ENCODE measurements at places on chromosomes 7 and 10.

DNA sequence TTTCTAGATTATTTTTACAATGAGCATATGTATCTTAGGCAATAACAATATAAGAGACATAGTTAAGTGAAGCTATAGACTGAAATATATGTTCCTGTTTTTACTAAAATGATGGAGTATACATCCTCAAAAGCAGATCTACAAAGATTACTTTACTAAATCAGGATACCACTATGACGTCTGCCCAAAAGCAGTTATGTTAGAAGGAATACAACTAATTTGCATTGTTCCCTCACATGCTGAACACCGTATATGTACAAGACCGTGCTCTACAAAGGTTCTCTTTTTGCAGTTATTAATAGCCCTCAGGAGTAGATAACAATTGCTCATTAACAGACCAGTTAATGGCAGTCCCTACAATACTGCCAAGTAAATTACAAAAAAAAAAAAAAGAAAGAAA is 137.5 kb downstream of the CD36 start:
- DNase-seq, result no peak

GRCh38 chr7:2821161-2821841 is 22.8 kb downstream of the GNA12 start:
- DNase-seq, result peak; percentile 58

- no peak for DNase-seq
Observed at GRCh38 chr10:32065856-32066255, 9.6 kb upstream of the KIF5B start.

- no peak for DNase-seq
Observed at GRCh38 chr7:72213081-72213480, 199.1 kb downstream of the CALN1 start.

DNA sequence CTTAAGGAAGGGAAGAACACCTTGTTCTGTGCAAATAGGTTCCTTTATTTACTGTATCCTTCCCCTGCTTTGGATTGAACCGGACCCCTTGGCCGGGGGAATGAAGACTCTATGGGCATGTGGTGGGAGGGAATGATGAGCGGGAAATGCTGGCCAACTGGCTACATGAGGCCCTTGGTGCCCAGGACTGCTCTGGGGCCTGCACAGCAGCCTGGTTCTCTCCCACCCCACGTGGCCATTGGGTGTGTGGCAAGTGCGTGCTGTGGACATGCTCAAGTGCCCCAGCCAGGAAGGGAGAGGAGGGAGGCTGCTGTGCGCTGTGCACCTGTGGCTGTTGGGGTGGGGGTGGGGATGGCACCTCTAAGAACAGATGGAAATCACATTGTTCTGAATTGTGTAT is 917.0 kb upstream of the GHITM start:
- no peak for DNase-seq

DNA sequence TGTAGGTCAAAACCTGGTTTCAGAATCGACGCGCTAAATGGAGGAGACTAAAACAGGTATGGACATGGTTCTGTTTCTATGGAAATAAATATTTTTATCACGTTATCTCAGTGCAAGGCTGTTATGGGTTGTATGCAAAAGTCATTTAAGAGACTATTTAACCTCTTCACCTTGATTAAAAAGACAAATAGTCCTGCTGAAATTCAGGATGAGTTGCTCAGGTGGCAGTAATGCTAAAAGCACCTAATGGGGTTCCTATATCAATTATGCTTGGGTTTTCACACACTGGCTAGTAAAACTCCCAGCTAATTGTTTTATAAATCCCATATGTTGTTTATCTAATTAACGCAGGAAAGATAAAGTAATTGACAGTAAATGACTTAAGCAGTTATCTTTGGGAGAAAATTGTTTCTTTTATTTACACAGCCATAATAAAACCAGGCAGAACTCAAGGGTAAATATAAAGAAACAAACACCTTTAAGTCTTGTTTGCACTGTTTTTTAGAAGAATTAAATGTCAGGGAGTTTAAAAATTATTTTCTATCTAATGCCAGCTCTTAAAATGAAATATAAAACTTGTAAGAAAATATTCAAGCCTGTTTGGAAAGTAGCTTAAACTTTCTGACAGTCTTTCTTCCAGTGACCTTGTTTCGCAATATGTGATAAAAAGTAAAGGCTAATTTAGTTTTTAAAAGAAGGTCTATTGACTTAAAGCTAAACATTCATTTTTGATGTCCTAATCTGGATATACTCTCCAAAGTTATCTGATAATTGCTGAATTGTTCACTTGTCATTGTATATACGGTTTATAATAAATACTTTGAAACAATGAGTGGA is 3.2 kb downstream of the HHEX start:
- no peak for DNase-seq

DNA sequence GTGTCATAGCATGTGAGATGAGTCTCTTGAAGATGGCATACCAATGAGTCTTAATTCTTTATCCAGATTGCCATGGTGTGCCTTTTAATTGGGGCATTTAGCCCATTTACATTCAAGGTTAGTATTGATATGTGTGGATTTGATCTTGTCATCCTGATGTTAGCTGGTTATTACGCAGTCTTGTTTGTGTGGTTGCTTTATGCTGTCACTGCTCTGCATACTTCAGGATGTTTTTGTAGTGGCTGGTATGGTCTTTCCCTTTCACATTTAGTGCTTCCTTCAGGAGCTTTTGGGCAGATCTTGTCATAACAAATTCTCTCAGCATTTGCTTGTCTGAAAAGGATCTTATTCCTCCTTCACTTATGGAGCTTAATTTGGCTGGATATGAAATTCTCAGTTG is 16.5 kb downstream of the FAM25A start:
- no peak for DNase-seq

GRCh38 chr7:151694828-151695580 is 175.3 kb upstream of the RHEB start:
- DNase-seq, result no peak

GRCh38 chr10:92830478-92831389 is 17.6 kb upstream of the EXOC6 start:
- DNase-seq, result no peak

DNA sequence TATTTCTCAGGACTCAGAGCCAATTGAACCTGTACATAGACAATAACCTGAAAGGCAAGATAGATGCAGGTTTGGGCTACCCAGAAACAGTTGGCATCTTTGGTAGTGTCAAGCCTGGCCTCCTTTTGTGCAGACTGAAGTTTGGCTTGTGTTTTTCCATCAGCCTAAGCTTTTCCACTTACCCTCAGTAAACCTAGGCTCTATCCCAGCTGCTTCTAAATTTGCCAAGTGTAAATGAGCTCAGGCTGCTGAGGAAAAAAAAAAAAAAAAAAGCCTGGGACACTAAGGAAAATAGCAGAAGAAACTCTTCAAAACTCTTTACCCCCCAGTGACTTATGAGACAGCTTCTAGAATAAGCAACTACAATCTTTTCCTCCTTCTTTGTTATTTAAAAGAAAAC is 316.3 kb upstream of the SORCS1 start:
- no peak for DNase-seq

GRCh38 chr10:43156590-43157341 is 18.5 kb downstream of the CSGALNACT2 start:
- no peak for DNase-seq

DNA sequence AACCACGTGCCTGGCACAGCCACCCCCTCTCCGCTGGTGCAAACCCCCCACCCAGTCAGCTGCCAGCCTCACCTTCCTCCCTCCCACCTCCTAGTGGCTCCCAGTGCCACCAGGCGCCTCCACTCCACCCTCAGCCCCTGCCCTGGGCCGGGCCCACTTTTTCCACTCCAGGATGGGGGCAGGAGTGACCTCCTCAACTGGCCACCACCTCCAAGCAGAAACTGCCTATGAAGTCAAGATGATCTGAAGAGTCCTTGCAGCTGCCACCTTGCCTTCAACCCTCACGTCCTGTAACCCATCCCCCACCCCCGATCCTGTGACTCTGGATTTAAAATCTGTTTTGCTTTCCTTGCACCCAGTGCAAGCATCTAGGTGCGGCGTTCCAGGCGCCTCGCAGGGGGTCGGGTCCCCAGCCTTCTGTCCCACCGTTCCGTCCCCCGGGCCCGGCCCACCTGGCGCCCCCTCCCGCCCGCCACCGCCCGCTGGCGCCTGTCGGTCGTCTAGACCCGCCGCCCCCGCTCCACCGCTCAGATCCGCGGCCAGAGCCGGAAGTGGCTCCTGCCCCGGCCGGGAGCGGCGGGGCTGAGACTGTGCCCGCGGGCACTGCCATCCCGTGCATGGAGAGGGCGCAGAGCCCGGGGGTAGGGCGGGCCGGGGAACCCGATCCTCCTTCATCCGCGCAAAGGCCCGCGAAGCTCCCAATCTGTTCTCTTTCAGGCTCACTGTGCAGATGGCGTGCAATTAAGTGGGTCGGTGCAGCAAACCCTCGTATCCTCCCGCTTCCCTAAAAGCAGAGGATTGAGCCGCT is 51.2 kb upstream of the GTF2I start:
- peak; percentile 63 for DNase-seq

- peak; percentile 6 for DNase-seq
Observed at GRCh38 chr7:80478683-80479082, 33.2 kb downstream of the GNAT3 start.

- peak; percentile 64 for DNase-seq
Observed at GRCh38 chr10:5525561-5526341, 990 bp downstream of the CALML3 start.

DNA sequence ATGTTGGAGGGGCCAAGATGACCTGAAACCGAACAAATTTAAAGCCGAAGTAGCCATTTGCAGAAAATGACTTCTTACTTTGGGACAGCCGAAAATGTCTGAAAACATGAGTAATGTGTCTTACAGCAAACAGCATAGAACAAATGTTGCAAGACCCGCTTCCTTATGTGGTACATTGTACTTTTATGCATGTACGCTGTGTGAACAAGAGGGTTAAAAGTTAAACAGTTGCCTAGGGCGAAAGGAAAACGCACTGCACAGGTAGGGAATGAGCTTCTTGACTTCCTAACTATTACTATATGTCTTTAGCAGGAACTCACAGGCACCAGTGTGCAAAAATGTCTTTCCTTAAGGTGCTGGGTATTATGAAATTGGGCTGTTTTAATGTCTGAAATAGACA is 303.5 kb upstream of the MGMT start:
- no peak for DNase-seq

GRCh38 chr10:48627984-48628609 is 23.2 kb upstream of the ARHGAP22 start:
- no peak for DNase-seq

DNA sequence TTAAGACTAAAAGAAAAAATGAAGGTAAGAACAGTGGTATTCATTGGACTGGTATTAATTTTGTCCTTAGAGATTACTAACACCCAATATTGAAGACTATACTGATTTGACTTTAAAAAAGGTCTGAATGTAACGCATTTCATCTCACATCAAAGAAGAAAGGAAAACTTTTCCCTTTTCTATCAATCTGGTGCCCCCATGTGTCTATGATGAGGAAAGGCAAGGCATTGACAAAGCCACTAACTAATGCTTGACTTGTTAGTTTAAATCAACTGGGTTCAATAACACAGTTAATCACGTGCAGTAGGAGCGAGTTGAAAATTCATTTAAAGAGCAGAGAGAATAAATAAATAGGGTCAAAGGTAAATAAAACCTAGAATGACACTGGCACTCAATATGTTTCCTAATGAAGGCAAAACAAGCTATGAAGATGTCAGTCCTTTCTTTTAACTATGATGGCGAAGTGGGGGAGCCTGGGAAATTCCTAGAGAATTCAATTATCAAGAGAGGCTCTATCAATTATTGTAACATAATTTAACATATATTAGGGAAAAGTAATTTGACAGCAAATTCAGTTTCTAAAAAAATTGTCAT is 180.9 kb downstream of the ANK3 start:
- DNase-seq, result no peak

- no peak for DNase-seq
Observed at GRCh38 chr7:47553309-47553708, 28.6 kb downstream of the TNS3 start.

DNA sequence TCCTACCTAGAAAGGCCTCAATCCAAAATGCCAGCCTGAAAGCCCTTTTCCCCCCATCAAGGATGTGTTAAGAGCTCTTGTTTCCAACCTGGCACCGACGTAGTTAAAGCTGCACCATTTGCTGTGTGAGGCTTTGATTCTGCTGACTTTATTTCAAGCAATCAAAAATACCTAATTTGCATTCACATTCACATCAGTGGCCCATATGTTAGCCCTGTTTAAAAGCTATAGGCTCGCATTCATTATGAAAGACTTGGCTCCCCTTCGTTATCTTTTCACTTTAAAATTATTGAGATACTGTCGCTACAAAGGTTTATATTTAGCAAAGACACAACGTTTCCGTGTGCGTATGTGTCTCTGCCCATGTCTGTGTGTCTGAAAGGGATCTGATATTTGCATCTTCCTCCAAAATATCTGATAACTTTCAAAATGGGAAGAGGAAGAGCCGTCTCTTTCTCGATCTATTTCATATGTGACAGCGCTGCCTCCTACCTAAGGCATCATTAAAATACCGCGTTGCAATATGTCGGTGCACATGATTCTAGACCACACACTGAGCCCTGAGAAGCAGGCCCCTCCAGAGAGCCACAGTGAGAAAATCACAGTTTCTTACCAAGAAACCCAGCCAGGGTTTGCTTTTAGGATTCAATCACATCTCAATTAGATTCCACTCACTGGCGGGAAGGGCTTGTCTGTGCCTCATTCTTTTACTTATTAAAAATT is 57.1 kb upstream of the ITPRID1 start:
- no peak for DNase-seq

GRCh38 chr7:81111781-81112540 is 193.1 kb upstream of the SEMA3C start:
- DNase-seq, result no peak

DNA sequence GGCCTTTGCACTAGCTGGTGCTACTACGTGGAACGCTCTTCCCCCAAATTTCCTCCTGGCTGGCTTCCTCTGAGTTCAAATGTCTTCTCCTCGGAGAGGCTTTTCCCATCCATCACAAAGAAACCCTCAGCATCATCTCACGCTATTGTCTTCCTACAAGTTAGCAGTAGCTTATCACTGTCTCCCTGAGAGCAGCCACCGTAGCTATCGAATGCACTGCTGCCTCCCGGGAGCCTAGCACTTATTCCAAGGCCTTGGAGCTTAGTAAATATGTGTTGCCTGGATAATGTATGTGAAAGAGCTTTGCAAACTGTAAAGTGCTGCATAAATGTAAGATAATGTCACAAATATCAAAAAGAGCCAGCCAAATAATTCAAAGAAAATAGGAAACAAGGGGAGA is 124.4 kb downstream of the KCNMA1 start:
- DNase-seq, result no peak

GRCh38 chr10:18500576-18500975 is 150.8 kb downstream of the NSUN6 start:
- no peak for DNase-seq

DNA sequence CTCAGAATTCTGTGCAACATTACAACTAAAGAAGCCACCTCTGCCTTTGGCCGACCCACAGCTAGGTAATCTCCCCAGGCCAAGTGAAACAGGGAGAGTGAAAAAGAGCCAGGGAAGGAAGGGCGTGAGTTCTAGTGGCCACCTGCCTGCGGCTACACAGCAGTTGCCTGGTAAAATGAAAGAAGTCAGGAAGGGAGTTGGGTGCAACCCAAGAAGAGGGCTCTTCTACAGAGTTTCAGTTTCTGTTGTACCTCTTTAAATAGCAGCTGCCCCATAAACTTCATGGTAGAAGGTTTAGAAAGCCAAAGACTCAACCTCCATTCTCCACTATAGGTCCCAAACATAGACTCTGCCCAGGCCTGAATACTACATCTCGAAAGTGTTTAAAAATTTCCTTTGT is 76.2 kb upstream of the TMEM168 start:
- DNase-seq, result no peak
